ENCODE measurements at places on chromosomes 4 and X.

DNA sequence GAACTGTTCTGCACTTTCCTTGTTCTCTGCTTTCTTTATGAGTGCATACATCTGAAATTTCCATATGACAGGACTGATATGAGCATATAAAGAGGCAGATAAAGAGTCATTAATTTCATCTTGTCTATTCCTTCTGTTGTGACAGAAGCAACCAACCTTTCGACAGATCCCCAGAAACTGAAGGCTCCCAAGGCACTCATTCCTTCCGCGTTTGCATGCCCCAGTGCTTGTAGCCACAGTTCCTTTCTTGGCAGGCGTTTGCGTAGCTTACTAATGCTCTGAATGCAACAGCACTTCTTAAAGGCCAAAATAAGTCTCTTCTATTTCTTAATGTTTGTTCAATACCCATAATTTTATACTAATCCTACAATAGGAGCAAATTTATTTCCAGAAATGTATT is 94.0 kb upstream of the TBL1X start:
- no peak for DNase-seq

DNA sequence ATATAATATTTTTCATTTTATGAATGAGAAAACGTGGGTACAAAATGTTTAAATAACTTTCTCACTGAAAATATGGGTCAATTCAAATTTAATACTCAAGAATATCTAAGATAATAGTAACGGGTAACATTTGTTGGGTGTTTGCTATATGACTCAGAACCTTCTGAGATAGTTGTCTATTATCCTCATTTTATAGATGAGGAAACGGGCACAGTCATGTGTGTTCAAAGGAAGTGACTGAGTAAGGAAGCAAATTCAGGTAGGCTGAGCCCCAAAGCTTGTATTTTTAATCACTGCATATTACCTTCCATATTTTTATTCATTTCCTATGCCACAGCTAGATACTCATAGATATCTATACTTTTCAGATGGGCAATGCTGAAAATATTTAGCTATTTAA is 12.2 kb upstream of the CAMK2D start:
- DNase-seq, result no peak

GRCh38 chr4:132333724-132334047 is 815.4 kb upstream of the PCDH10 start:
- DNase-seq, result no peak

- no peak for DNase-seq
Measured at GRCh38 chr4:140579278-140579677, 10.5 kb upstream of the UCP1 start.

DNA sequence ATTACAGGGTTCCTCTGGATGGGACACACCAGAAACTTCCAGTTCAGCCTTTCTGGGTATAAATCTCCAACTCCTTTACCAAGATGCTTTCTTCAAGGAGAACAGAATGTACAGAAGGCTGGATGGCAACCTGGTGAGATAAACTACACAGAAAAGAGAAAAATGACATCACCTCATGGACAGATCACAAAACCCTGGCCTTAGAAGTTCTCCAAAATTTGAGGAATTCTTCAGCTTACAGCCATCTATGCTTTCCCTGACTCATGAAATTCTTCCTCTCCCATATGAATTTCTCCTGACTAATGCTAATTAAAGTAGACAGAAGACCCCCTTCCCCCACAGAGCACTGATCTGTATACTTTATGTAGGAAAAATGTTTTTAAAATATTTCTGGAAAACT is 345.4 kb downstream of the STIM2 start:
- no peak for DNase-seq

- DNase-seq, result no peak
Measured at GRCh38 chr4:173656898-173657297, 126.9 kb upstream of the HAND2 start.

DNA sequence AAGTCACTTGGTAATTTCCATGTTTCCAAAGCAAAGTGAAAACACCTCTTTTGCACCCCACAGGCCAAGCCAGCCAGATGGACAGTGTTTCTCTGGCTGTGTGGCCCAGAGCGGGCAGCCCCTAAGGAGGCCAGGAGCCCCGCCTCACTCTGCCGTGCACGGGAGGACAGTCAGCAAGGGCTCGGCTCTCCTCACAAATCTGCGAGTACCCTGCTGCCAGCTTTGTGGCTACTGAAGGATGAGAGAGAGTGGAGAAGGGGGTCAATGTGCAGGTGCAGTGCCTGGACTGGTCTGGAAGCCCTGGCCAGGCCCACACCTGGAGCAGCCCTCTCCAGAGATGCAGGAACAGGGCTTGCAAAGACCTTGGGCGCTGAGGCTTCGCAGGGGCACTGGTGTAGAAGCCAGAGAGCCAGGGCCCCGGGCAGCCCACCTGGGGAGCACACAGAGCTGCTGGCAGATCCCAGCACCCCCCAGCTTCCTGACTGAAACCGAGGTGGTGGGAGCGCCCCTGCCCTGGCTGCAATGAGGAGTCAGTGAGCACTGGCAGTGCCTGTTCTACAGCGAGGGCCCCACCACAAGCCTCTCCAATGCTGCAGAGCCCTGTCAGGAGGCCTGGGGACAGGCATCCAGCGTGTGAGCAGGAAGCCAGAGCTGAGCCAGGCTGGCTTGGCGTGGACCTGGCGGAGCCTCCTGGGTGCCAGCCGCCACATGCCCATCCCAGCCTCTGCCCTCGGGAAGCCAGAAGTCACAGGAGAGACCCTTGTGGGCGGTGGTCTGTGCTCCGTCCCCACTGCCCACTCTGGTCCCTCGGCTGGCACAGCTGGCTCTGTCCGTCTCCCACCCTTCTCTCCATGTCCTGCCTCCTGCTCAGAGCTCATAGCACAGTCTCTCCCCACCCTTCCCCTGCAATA is 3.9 kb downstream of the SPON2 start:
- no peak for DNase-seq

DNA sequence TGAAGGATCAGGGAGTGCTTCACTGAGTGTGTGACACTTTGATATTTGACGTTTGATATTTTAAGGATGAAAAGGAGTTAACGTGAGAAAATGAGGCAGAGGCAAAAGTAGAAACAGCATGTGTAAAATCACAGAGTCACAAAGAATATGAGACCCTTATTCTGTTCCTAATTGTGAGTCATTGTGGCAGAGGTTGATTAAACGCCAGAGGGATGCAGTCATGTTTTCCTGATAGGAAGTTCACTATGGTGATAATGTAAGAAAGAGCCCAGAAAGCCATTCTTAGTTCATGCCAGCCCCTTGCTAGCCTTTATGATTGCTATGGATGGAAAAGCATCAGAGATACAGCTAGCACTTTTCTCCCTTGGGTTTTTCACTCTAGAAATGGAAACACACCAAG is 33.5 kb upstream of the IGSF1 start:
- DNase-seq, result no peak

DNA sequence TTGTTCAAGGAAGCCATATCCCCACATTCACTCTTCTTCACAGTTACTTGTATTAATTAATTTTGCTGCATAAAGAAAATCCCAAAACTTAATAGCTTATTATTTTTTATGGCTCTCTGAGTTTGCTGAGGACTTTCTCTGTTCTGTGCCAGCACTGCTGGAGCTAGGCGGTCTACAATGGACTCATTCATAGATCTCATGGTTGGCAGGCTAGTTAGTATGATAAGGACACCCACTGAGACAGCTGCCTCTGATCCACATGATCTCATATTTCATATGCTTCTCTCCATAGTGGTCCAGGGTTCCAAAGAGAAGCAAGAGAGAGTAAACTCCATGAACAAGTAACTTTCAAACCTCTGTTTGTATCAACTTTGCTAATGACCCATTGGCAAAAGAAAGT is 170.2 kb downstream of the ADGRA3 start:
- DNase-seq, result no peak

- DNase-seq, result no peak
Measured at GRCh38 chr4:22780797-22781196, 88.1 kb downstream of the GBA3 start.

DNA sequence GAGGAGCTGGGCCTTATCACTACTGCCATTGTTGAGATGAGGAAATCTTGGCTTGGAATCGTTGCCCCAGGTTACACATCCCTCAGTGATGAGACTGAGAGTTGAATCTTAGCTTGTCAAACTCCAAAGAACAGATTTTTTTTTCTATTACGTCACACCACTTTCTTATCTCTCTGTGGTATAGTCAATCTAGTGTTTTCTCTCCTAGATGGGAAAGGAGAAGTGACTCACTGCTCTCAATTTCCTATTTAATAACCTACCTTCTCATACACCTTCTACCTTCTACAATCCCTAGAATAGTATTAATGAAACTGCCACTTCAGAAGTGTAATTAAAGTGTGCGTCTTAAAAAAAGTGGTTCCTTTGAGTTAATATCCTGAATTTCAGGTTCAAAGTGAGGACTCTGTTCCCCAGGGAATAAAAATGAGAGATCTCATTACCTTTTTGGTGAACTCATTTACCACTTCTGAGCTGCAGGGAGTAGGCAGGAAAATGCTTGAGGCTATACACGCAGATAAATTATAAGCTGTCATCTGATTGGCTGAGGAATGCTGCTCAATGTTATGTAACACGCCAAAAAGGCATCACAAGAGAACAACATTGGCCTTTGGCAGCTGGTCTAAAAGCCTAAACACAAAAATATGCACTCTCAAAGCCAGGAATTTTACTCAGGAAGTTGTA is 59.3 kb downstream of the MAD2L1 start:
- DNase-seq, result no peak

GRCh38 chrX:151570561-151570960 is 7.1 kb downstream of the PASD1 start:
- DNase-seq, result no peak

DNA sequence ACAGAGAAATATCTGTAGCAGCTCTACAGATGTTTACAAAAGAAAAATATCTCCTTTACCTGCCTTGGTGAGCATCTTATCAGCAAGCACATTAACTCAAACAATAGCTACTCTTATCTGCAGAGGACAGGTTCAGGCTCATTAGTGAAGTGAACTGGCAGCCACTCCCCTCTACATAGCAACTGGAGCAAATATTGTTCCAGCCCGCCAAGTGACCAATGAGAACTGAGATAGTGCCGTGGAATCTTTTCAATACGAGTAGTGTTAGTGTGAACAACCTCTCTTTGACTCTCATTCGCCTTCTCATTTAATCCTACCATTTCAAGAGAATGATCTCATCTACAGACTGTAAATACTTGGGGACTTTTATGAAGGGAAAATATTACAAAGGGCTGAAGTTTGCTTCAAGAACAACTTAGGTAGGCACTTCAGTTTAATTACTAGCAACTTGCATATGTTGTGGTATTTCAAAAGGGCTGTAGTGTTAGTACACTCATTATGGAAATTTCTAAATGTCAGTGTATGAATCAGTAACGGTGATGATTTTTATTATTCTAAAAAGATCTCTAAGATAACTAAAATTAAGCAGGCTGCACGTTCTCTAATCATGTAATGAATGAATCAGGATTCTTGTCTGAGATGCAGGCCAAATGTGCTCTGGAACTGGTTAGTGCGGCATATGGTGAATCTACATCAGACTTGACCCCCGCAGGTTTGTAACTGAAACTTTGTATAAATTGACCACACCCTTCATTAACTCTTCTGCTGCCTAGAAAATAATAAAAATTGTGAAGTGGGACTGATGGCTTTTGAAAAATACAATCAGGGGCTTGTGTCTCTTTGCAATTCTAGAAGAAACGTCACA is 72.4 kb downstream of the PALLD start:
- DNase-seq, result no peak

DNA sequence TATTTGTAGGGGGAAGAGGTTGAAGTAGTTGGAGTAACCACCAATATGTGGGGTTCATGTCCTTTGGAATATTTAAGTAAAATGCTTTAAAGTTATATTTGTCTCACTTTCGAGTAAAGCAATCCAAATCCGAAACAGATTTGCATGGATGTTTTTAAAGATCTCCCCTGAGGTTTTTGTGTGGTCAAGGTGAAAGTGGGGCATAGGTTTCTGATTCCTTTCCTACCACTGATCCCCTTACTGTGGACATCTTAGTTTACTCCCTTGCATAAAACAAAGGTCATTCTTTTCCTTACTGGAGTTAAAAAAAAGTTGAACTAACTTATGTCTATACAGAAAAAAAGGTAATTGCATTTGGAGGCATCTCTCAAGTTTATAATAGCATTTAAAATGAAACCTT is 71.9 kb upstream of the PHOX2B start:
- DNase-seq, result no peak

DNA sequence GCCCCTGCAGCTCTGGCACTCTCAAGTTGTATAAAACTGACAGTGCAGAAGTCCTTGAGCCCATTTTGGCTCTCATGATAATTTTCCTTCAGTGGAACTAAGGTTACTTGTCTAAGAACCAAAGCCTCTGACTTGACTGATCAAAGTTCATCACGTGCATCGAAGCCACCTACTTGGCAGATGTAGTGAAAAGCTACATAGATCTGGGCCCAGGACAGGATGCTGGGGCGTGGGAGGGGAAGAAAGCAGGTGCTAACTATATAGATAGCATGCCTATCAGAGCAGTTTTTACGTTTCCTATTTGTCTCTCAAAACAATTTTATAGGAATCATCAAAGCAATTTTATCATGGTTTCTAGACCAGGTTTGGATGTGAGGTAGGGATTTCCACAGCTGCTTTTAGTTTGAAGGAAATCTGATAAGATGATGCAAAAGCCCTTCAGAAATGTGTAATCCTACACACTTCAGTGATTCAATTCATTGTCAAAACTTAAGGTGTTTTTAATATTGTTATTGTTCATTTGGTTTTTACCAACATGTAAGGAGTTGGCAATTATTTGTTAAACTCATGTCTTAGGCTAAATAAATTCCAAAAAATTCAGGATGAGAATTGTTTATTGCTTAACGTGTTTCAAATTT is 1.2 kb upstream of the CD40LG start:
- DNase-seq, result no peak

- no peak for DNase-seq
Measured at GRCh38 chr4:125011646-125012045, 299.1 kb upstream of the ANKRD50 start.

- no peak for DNase-seq
Measured at GRCh38 chr4:185219551-185220344, 10.3 kb downstream of the SNX25 start.

- DNase-seq, result no peak
Measured at GRCh38 chr4:147754037-147754445, 22.2 kb downstream of the ARHGAP10 start.

GRCh38 chr4:2060611-2061185 is 1.6 kb downstream of the NAT8L start:
- DNase-seq, result no peak

DNA sequence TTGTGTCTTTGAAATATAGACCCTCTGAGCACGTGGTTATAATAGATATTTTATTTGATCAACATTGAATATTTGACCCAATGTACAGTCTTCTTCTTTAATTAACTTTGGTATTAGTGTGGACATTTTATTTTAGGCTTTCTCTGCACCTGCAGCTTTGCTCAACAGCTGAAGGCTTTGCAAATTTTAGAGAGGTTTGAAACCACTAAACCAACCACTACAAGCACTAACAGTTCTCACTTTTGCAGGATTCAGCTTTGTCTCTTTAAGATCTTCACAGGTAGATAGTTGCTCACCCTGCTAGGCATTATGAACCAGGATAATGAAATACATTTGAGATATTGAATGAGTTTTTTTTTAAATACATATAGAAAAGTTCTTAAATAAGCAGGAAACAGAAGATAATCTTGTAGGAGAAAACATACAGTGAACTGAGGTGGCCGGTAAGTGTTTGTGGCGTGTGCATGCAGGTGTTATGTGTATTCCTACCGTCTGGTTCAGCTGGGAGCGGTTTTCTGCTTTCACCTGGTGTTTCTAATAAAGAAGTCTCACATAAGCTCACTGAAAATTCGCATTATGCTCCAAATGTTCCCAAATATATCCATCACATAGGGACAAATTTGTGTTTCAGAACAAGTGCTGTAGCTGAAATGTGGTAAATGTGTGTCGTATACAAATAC is 1508.3 kb upstream of the TENM3 start:
- no peak for DNase-seq

GRCh38 chr4:86970447-86971354 is 35.9 kb downstream of the AFF1 start:
- no peak for DNase-seq

All from stimulated activated CD8-positive, alpha-beta memory T cell treated with anti-CD3 and anti-CD28 coated beads, Interleukin-15, amount 100 ng/mL, for 1 hour (primary cell).